Bronchus fibroblast of lung (primary cell): ENCODE measurements at places on chromosomes 1 and 21. TPM values are rescaled to one million over a fixed set of nuclear protein-coding genes. Genes with fewer than 3 reads are reported as not detected.

PDZK1 gene
- total RNA-seq, result under 0.01 and 0.30 TPM in 2 replicates

CD247 gene
- not detected in 2 replicates for total RNA-seq

RHOU gene
- total RNA-seq, result 0.67 and 1.0 TPM in 2 replicates

AGT gene
- total RNA-seq, result under 0.01 and 0.17 TPM in 2 replicates

HTR1D gene
- total RNA-seq, result not detected in 2 replicates

ALPL gene
- total RNA-seq, result 7.2 and 7.4 TPM in 2 replicates

FHL3 gene
- total RNA-seq, result 26.2 and 27.2 TPM in 2 replicates

TRIM17 gene
- total RNA-seq, result 0.34 and 0.45 TPM in 2 replicates

C1orf94 gene
- total RNA-seq, result not detected in 2 replicates

KRTAP13-2 gene
- total RNA-seq, result not detected in 2 replicates

OR14C36 gene
- not detected in 2 replicates for total RNA-seq

OR2T29 gene
- not detected in 2 replicates for total RNA-seq

CHIA gene
- not detected in 2 replicates for total RNA-seq

DPT gene
- total RNA-seq, result 0.15 TPM in 1 of 2 replicates, not detected in the other

RAD54L gene
- total RNA-seq, result 11.6 and 13.4 TPM in 2 replicates

CADM3 gene
- total RNA-seq, result under 0.01 and 0.34 TPM in 2 replicates

CATSPERE gene
- 0.15 and 0.50 TPM in 2 replicates for total RNA-seq

WNT9A gene
- total RNA-seq, result 0.30 and 0.50 TPM in 2 replicates

TNFRSF14 gene
- 4.5 and 7.7 TPM in 2 replicates for total RNA-seq

CNR2 gene
- not detected in 2 replicates for total RNA-seq

AJAP1 gene
- total RNA-seq, result 0.15 and 0.34 TPM in 2 replicates

ZBTB21 gene
- total RNA-seq, result 4.4 and 7.6 TPM in 2 replicates
